HuH-7 (cell line): ENCODE measurements at places on chromosomes 1 and 21.

- DNase-seq: peak; percentile 93
These were observed 6.1 kb upstream of the ADAM15 start for GRCh38 chr1:155044812-155045657.

DNA sequence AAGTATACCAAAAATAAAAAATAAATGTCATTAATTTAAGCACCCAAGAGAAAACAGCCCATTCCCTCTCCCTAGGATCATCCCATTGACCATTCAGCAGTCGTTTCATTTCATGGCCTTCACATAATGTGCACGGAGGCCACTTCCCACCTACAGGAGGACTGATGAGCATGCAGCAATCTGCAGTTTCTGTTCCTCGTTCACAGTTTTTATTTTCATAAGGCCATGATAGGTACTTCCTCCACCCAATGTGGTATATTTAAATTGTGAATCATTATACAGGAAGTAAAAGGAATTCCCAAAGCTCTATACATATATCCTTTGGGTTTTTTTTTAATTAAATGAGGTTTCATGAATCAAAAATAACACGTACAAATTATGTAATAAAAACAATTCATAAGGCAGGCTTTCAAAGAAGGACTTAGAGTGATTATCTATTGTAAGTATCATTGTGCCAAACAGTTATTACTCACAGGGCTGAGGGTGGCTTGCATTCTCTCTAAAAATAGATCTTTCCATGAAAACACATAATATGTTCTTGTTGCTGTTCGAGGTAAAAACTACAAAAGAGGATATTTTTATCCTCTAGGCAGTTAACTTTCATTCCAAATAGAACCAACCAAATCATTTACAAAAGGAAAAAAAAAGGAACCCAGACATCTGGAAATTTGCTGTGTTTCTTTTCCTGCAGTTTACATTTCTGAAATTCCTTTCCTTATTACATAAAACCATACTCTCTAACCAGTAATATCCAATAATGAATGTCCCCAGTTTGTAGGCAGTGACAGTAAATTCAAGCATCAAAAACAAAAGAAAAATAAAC, 27.5 kb upstream of the SLC44A3 start:
- no peak for DNase-seq

- no peak for DNase-seq
These were observed 13.2 kb downstream of the LAX1 start for GRCh38 chr1:203778146-203778545.

GRCh38 chr1:61776091-61776490, 33.8 kb downstream of the PATJ start:
- no peak for DNase-seq

- no peak for DNase-seq
These were observed 56.6 kb upstream of the C1orf21 start for GRCh38 chr1:184329962-184330868.

DNA sequence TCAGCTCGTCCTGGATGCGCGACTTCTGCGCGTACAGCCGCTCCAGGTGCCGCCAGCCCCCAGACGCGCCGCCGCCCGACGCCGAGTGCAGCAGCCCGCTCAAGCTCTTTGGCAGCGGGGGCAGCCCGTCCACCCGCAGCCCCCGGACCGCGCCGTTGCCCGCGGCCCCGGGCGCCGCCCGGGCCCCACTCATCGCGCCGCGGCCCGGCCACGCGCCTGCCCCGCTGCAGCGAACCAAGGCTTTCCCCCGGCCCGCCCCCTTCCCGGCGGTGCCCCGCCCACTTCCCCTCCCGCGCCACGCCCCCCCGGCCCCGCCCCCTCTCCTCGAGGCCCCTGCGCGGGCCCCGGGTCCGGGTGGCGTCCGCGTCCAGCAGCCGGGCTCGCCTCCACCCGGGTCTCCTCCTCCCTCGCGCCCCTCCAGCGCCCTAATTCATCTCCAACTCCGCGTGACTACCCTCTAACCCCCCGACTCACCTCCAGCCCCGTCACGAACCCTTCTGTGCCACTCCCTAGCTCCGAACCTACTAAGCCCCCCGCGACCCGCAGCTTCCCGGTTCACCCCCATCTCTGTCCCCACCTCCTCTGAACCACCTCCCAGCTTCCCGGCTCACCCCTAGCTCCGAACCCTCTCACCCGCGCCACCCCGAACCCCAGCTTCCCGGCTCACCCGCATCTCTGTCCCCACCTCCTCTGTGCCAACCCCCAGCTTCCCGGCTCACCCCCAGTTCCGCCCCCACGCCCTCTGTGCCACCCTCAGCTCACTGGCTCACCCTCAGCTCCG, at the start of gene FAM89A:
FAM89A (minus strand) TSS at position 236 of the 781 bp plus-strand sequence; CDS start at position 193, 43 bp downstream.
- DNase-seq: peak; percentile 88

DNA sequence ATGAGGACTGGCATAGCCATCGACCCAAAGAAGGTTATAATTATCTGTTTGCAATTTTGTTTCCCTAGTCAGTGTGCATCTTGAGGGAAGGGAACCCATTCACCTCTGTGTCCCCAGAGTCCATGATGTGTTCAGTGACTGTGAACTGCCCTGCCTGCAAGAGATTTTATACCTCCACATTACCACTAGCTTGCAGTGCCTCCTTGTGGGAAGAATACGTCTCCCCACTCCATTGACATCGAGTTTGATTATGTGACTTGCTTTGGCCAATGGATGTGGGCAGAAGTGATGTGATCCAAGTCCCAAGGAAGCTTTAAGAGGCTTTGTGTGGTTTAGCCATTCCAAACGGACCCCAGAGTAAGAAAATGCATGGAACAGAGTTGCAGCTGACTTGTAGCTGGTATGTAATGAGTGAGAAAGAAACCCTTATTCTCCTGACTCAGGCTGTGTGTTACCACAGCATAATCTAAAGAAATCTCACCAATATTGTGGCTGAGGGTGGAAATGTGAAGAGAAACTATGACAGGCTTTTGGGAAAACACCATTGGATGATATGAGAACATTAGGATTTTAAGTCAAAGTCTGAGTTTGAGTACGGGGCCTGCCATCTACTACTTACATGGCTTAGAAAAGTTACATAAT, 47.8 kb upstream of the NRDC start:
- peak; percentile 23 for DNase-seq

DNA sequence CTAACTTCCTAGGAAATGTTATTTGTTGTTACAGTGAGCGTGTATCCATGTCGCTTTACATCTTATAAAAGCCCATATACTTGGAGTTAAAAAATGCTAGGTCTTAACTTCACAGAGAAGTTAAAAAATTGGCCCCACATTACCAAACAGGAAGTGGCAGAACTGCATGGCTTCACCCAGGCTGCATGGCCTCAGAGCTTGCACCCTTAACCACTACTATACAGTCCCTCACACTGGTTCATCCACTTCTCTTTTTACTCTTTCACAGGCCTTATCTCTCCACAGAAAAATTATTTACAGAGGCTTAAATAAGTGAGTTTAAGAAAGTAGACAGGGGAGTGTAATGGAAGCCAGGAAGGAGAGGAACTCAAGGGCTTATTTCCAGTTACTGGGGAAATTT, 402.5 kb downstream of the HHAT start:
- DNase-seq: no peak
